T-helper 22 cell (primary cell): ENCODE measurements at places on chromosomes 2 and 18.

DNA sequence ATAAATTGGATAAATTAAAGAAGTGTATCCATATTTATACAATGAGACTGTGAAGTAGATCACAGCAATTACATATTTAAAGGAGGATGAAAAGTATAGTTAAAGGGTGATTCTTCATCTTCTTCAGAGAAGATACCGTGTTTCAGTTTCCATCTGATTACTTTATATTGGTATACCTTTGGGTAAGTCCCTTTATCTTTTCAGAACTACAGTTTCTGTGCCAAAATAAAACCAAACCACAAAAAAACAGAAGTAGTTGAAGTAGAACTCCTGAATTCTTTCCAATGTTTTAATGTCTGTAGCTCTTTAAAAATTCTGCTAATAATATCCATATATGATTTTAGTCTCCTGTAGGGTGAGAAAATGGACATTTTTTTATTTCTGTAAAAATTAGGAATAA is 231.2 kb upstream of the LINC00305 start:
- no peak for DNase-seq

- DNase-seq, result no peak
Measured at GRCh38 chr18:70907673-70908072, 618.8 kb downstream of the SOCS6 start.

GRCh38 chr2:8267721-8268120 is 414.1 kb upstream of the ID2 start:
- DNase-seq, result no peak

- DNase-seq, result no peak
Measured at GRCh38 chr2:37100054-37100453, 15.7 kb downstream of the GPATCH11 start.

DNA sequence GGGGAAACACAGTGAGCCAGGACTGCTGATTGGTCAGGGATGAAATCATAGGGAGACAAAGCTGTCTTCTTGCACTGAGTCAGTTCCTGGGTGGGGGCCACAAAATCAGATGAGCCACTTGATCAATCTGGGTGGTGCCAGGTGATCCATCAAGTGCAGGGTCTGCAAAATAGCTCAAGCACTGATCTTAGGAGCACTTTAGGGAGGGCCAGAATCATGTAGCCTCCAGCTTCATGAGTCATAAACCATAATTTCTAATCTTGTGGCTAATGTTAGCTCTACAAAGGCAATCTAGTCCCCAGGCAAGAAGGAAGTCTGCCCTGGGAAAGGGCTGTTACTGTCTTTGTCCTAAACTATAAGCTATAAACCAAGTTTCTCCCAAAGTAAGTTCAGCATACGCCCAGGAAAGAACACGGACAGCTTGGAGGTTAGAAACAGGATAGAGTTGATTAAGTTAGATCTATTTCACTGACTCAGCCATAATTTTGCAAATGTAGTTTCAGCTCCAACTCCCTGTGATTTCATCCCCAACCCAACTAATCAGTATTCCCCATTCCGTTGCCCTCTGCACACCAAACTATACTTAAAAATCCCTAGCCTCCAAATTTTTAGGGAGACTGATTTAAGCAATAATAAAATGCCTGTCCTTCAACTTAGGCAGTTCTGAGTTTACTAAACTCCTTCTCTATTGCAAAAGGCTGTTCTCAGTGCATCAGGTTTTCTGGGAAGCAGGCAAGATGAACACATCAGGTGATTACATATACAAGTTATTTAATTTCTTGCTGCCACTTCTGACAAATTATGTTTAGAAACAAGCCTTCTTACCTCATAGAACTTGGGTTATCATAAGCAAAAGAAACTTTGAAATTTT is 226.9 kb upstream of the SPOPL start:
- DNase-seq, result no peak

DNA sequence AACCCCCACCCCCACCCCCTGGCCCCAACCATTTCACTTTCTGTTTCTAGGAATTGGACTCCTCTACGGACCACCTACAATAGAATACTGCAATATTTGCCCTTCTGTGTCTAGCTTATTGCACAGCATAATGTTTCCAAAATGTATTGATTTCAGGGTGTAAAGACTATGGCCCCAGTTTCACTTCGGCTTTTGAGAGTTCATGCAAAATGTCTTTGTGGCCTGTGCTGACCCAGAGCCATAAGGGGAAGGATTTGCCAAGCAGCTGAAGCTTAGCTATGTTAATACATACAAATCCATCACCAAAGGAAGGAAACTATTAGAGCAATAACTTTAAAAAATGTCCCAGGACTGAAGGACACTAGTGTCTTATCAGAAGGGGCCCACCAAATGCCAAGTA is 11.2 kb upstream of the ATP9B start:
- DNase-seq, result no peak

- DNase-seq, result no peak
Measured at GRCh38 chr2:38192976-38193375, 117.0 kb upstream of the CYP1B1 start.

DNA sequence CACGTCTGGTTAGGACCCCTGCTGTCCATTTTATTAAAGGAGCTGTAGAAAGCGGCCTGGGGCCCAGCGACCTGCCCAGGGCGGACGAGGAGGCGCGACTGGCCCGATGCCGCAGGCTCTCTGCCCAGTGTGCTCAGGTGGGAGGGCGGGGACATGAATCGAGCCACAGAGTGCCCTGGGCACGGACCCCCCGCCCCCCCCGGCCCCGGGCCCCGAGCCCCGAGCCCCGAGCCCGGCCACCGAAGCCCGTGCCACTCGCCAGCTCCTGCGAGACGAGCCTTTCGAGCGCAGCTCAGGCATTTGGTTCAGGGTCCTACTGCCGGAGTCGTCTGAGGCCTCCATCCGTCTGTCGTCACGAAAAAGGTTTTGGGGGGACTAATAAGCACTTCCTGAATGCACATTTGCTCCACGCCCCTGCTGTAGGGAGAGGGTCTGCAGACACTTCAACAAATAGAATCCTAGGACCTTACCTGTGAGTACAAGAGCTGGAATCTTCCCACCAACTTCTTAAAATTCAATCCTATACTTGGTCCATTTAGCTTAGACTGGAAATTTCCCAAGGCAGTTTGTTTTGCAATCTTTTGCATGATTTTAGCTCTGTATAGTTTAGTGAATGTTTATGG is 602 bp upstream of the ADAM17 start:
- no peak for DNase-seq

- no peak for DNase-seq
Measured at GRCh38 chr18:77116201-77117080, 16.1 kb downstream of the MBP start.

- no peak for DNase-seq
Measured at GRCh38 chr2:2569306-2569705, 238.2 kb upstream of the MYT1L start.

DNA sequence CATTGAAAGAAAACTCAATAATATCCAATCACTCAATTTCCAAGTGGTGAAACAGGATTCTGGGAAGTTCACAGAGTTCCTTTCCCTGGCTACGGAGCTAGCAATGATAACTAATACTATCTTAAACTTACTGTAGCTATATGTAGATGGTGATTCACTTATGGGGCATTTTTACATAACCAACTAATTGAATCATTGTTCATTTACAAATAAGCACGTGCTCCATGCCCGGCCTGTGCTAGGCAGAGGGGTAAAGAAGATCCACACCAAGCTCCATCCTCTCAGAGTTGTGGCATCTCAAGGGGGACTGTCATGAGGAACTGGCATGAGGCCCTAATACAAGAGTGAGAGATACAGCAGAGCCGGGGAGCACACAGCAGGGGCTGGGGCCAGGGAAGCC is 176.3 kb downstream of the ANKRD30B start:
- DNase-seq, result no peak

GRCh38 chr2:101277111-101277510 is 24.4 kb downstream of the CNOT11 start:
- DNase-seq, result no peak

GRCh38 chr18:13233787-13234783 is 15.5 kb downstream of the LDLRAD4 start:
- DNase-seq, result no peak

DNA sequence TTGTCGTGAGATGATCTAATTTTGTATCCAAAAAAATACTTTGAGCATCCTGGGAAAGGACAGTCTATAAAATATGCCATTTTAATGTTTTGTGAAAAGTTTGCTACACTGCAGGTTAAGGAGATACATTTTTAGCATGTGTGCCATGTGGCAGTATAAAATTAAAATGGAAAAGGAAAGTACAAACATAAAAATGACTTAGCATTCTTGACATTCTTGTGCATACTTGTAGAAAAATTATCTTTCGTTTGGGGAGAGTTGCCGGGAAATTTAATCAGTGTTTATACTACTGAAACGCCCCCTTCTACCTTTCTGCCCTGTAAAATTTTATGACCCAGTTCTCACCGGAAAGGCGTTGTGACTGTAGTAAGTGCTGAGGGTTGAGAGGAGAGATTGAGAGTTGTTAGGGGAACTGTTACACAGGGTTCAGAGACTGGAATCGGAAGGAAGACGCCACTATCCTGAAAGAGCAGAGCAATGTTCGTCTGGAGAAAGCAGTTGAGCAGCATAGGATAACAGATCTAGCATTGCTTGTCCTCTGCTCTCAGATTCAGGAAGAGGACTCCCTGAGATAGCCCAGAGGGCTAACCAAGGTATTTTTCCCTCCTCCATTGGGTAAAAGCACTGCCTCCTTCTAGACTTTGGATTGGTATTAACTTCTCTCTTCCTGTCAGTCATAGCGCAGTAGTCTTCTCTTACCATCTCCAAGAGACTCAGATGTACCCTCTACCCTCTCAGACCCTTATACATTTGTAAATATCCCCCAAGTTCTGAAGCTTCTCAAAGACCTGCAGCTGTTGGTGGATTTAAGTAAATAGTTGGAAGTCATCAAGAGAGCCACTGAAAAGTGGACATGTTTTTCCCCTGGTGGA is 2.7 kb downstream of the CDH20 start:
- no peak for DNase-seq

GRCh38 chr2:132757002-132757589 is 87.1 kb upstream of the LYPD1 start:
- no peak for DNase-seq

DNA sequence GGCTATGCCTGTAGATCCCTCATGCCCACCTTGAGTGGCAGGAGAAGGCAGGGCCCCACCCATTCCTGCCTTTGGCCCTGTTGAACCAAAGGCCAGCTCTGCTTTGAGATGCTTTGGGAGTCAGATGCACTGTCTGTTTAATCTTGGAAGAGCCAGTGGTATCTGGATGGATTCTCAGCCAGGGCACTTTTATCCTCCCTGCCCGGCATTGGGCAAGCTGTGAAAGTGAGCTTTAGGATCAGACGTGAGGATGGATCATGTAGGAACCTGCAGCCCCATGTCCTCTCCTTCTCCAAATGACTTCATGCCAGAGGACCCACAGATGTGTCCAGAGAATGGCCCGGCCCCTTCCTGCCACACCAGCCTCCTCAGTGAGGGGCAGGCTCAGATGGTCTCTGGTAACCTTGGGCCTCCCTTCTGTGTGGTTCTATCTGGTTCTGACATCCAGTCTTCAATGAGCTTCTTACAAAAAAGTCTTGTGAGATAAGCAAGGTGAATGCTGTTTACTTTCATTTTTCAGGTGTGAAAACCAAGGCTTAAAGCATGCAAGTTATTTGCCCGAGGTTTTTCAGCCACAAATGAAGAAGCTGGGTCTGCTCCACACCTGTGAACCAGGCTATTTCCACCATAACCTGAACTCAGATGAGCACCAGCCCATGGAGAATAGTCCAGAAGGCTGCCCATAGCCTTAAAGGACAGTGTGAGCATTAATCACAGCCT is 123.8 kb downstream of the KCTD1 start:
- DNase-seq, result no peak

DNA sequence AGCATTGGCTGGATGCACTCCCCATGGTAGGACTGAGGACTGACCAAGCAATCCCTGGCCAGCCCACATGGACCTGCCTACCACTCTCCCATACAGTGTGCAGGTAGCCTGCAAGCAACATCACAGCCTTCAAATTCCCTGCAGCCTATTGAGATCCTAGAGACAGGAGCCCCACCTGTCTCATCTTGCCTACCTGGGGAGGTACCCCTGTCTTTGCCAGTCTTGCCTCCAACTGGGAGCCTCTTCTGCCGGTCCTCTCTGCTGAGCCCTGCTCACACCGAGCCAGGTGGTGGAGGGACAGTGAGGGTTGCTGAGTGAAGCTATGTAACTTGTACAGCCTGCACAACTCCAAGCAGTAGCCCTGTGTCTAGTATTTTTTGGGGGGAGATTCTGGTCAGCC is 29.9 kb downstream of the TTC32 start:
- no peak for DNase-seq

DNA sequence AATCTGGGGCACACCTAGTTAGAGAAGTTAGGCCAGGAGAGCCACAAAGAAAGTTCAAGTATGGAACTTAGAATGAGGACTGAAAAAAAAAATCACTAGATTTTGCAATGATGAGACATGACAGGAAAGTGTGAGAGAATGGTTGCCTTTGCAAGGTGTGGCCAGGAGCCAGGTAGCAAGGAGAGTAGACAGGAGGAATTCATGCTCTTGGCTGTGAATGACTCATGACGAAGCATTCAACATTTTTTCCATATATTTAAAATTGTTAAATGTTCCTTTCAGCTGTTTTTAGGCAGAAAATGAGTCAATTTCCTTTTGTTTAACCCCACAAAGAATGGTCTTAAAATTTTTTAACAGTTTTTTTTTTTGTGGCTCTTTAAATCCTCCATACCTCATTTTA is 636.9 kb downstream of the PLCL1 start:
- no peak for DNase-seq

GRCh38 chr2:51065276-51065675 is 33.3 kb upstream of the NRXN1 start:
- no peak for DNase-seq

GRCh38 chr2:207935991-207936370 is 89.3 kb downstream of the PLEKHM3 start:
- DNase-seq, result no peak

GRCh38 chr18:75482880-75483279 is 55.4 kb upstream of the SMIM21 start:
- no peak for DNase-seq
